ENCODE measurements at places on chromosomes 4 and X.

DNA sequence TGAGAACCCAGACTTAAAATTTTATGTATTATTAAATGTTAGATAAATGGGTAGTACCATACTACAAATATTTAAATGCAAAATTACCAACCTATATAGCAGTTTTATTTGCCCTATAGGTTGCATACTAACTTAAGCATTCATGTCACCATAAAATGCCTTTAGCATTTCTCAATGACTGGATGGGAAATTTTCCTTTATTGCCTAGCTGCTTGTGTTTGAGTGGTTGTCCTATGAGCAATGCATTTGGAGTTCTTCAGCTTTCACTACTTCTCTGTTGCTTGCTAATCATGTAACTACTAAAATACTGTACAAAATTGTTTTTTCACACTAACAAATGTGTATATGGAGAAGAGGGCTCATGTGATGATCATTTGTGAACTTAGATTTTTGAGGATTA, 44.2 kb upstream of the CEP135 start:
- peak; percentile 25 for DNase-seq

DNA sequence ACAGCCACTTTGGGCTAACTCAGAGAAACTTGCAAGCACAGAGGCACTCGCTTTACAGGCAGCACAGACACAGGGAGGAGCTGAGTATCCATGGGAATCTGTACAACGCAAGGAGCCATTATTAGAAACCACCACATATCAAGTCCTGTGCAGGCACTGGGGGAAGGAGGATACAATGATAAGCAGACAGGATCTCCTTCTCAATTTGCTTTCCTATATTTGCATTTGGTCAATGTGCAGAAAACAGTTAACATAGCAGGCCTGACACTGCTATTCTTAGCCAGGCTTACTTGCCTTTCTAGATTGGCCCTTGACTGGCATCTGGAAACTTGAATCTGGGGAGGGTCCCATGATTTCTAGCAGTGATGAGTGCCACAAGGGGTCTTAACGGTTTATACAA, 65.8 kb downstream of the TEC start:
- DNase-seq = no peak

DNA sequence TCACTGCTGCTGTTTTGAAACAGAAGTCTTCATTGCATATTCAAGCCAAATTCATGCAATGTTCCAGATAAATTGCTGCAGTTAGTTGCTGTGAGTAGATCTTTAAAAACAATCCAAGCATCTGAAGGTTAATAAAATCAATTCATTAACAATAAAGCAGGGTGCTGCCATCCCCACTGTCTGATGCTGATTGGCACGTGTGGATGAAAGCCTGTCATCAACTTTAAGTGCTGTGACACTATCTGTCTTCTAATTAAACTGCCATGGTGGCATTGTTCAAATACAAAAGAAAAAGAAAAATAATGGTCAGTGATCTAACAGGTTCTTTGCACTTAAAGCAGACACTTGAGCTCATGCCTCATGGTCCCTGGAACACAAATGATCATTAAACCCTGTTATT, 63.0 kb upstream of the MND1 start:
- DNase-seq = no peak

DNA sequence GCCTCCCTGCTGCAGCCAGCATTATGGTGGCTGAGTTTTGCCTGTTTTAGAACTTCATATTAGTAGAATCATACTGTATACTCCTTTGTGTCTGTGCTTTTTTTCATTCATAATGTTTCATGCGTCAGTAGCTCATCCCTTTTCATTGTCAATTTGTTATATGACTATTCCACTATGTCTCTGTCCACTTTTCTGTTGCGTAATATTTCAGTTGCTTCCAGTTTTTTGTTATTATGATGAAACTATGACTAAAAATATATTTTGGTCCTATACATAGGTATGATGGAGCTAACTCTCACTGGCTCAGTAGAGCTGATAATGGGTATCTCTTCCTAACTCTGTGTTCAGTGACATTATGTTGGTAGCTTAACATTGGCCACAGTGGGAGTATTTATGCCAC, 48.3 kb downstream of the DMP1 start:
- peak; percentile 26 for DNase-seq

DNA sequence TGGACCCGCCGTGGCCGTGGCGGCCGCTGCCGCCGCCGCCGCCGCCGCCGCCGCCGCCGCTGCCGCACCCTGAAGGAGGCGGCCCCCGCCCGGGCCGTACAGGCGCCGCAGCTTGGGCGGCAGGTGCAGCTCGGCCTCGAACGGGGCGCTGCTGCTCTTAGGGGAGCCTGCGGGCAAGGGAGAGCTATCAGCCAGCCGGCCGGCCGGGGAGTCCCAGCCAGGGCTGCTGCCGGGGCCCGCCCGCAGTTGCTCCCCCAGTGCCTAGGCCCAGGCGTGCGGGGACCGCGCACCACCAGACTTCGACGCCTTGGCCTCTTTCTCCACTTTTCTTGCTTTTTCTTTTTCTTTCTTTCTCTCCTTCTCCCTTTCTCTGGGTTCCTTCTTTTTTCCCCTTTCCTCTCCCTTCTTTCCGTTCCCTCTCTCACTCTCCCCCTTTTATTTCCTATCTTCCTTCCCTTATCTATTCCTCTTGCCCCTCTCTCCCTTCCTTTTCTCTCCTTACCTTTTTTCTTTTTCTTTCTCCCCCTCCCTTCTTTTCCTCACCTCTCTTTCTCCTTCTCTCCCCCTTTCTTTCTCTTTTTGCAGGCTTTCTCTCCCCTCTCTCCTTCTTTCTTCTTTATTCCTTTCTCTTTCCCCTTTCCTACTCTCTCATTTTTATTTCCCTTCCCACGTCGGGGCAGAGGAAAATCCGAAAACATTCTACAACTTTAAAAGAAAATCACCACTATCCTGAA, 2.0 kb downstream of the ARX start:
- no peak for DNase-seq

DNA sequence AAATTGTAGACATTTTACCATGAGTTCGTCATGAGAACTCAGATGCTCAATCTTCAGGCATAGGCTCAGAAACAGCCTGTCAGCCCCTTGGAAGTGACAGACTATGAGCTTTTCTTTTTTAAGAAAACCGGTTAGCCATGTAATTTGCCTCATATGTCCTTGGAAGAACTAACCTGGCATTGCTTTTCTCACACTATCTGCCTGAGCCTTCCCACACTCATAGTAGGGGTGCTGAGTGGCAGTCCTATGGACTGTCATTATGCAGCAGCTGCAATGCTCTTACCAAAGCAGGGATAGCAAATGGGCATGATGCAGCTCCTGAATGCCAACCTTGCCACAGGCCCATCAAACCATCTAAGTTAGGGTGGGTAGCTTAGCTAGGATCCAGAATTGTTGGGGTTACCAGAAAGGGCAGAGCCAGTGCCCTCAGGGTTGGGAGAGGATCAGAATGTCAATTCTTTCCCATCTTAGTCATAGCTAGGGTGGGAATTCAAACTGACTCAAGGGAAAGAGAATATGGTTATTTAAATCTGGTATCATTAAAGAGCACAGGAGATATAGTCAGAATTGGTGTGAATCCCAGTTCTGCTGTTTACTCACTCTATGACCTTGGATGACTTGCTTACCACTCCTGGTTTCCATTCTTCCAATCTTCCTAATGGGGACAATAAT, 230.6 kb upstream of the CPEB2 start:
- DNase-seq = no peak

- no peak for DNase-seq
These were observed 8.1 kb upstream of the UVSSA start for GRCh38 chr4:1338752-1339414.

DNA sequence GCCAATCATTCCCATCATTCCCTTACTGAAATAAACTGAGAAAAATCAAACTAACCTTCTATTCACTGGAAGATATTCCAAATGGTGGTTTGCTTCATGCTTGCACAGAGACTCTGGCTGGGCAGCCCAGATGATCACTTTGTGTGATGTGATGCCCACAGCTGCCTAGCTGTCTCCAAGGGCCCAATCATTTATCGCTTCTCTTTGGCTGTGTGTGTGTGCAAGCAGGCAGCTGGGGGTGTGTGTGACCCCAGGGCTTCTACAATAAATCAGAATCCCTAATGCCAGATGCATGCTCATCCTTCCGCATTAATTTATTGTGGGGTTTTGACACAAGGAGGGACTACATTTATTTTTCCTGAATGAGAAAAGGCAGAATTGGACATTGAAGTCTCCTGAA, 140.1 kb upstream of the NDP start:
- DNase-seq = no peak

- no peak for DNase-seq
These were observed 99.8 kb upstream of the NOCT start for GRCh38 chr4:138915756-138916155.

DNA sequence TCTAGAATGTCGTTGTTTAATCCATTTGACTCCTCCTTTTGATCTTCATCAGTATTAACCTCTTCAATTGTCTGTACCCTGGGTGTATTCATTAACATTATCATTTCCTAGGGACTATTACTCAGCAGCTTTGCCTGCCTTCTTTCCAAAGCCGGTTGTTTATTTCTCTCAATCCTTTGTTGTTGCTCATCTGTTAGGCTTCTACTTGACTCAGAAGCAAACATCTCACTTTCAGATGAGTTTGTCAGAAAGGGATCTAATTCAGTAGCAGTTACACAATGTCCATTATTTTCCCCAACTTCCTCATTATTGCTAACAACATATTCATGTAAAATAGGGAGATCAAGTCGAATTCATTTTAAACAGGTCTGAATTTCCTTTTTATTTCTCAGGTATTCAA, 22.1 kb upstream of the HSD17B10 start:
- DNase-seq = peak; percentile 47

- peak; percentile 78 for DNase-seq
These were observed 12.4 kb downstream of the GPAT3 start for GRCh38 chr4:83548151-83548905.

DNA sequence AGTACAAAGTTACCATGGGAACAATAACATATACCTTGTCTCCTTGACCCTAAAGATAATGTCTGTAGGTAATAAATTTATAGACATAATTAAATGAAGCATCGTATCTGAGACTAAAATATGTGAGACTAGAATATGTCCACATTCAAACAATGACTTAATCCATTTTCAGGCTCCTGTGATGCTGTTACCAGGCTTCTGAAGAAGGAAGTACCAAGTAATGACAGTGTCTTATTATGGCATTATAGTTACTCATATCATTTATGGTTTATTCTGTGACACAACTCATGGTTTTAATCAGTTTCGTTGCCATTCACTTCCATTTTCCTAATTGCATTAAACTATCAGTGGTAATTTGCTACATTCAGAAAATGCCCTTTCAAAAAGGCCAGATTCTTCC, 100.6 kb upstream of the GPM6B start:
- DNase-seq = no peak
